ENCODE measurements at places on chromosomes 1 and 21. TPM values are rescaled to one million over a fixed set of nuclear protein-coding genes. Genes with fewer than 3 reads are reported as not detected.

The C1orf185 gene
- total RNA-seq: not detected

The MFAP2 gene
- 213 TPM for total RNA-seq

The MXRA8 gene
- total RNA-seq: 0.23 TPM

The C8A gene
- not detected for total RNA-seq

The FAM163A gene
- total RNA-seq: 0.06 TPM

The PARP1 gene
- total RNA-seq: 237 TPM

The AK5 gene
- 18.1 TPM for total RNA-seq

The FCGR2B gene
- not detected for total RNA-seq

The NRDC gene
- total RNA-seq: 47.0 TPM

The OR2G6 gene
- not detected for total RNA-seq

The FCRLB gene
- total RNA-seq: 1.8 TPM

The TIE1 gene
- 50.3 TPM for total RNA-seq

DNA sequence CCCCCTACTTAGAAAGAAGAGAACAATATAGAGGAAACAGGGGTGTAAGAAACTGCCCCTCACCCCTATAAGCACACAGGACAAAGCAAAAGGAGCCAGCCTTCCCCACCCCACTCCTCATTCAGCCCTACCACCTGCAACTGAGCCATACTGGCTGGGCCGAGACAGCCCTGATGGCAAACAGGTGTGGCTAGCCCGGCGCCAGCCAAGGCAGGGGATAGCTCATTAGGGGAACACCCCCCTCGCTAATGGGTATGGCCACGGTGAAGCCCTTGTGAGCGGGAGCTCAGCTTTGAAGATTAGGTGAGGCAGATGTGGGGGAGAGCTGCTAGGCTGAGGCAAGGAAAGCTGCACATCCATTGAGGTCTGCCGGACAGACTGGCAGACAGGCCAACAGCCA lies 65.5 kb downstream of the ERI3 start:
- no peak for DNase-seq

DNA sequence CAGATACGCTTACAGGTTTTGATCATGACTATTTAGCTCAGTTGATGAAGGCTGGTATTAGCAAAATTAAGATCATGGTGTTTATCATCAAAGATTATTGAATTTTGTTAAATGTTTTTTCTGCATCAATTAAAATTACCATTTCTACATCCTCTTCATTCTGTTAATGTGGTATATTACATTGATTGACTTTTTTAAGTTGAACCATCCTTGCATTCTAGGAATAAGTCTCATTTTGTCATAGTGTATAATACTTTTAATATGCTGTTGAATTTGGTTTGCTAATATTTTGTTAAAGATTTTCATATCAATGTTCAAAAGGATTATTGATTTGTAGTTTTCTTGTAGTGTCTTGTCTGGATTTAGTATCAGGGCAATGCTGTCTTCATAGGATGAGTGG lies 142.4 kb downstream of the LYPLAL1 start:
- no peak for DNase-seq

DNA sequence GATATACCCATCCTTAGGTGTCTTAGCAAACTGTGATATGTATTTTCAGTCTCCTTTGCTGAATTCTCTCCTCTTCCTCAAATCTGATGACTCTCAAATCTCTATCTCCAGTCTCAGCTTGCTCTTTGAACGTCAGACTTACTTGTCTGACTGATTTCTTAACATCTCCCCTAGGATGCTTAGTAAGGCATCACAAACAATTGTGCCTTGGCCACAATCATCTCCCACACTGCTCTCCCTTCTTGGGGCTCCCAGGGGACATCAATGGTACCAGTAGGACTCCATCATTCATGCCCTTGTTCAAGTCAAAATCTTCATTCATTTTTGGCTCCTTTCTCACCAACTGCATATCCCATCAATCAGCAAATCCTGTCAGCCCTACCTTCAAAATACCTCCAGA lies 42.0 kb downstream of the GNG12 start:
- no peak for DNase-seq

DNA sequence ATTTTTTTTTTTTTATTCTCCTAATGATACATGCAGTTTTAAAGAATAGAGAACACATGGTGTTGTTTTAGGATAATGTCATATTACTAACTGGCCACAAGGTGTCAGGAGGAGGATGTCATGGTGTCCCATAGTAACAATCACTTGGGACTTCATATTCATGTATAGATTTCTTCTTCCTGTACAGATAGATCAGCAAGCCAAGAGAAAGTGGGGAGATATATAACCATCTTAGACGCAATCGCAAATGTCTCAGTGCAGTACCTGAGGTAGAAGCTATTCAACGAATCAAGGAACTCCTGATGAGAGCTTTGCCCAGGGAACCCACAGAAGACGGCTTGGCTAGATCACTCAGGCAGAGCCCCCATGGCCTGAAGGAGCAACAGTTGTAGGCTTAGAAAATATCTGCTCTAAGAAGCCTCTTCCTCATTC lies 12.3 kb downstream of the OR2T11 start:
- peak; percentile 46 for DNase-seq

- no peak for DNase-seq
These were observed 37.4 kb downstream of the LRRC52 start for GRCh38 chr1:165580931-165581871.

- no peak for DNase-seq
These were observed 20.2 kb downstream of the ATP5PO start for GRCh38 chr21:33895356-33895755.

DNA sequence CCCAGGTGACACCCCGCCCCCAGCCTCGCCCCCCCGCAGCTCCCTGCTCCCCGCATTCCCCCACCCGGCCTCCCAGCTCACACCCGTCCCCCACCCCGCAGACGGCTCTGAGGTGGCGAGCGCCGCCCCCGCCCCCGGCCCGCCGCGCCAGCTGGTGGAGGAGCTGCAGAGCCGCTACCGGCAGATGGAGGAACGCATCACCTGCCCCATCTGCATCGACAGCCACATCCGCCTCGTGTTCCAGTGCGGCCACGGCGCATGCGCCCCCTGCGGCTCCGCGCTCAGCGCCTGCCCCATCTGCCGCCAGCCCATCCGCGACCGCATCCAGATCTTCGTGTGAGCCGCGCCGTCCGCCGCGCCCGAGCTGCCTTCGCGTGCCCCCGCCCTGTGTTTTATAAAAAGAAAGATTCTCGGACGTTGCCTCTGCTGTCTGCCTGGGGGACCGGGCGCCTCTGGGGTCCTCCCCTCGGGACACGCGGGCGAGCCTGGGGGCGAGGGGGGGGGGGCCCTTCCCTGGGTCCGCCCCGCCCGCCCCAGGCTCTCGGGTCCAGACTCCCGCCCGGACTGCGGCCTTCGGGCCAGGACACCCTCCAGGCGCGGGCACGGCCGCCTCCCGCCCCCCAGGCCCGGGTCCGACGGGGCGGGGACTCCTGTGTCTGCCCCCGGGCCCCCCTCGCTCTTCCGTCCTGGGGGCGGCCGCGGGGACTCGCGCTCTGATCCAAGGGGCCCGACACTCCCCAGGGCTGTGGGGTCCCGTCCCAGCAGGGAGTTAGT lies 1.6 kb upstream of the MMP23B start:
- no peak for DNase-seq

- no peak for DNase-seq
These were observed 93.6 kb downstream of the ENAH start for GRCh38 chr1:225559326-225559725.

DNA sequence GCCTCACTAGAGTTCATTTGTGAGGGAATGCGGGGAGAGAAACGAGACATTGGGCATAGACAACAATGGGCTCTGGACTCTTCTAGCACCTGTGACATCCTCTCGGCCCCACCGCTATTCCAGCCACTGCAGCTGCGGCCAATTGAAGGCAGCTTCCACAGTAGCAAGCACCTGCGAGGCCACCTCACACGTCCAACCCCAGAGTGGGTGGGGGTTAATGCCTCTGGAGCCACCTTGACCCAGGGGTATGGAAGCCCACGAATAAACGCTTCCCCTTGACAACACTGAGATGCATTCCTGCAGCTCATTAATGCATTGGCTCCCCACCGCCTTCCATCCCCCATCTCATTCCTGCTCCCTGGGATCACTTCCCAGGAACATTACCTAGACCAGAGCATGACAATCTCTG lies 104.4 kb downstream of the GLIS1 start:
- DNase-seq: no peak

DNA sequence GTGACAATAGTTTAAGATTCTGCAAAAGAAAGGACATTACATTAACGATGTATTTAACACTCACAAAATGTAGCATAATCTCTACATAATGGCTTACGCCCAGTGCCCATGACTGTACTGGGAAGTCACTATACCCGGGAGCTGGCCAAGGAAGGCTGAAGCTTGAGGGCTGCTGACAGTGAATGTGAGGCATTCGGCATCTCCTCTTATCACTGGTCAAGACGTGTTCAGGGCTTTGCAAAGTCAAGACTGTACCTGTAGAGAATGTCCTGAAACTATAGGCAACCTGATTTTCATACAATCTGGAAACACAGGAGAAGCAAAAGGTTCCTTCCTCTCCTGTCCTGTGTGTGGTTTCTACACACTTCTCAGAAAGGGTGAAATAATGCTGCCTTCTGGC lies 12.7 kb upstream of the IFNGR2 start:
- DNase-seq: no peak

DNA sequence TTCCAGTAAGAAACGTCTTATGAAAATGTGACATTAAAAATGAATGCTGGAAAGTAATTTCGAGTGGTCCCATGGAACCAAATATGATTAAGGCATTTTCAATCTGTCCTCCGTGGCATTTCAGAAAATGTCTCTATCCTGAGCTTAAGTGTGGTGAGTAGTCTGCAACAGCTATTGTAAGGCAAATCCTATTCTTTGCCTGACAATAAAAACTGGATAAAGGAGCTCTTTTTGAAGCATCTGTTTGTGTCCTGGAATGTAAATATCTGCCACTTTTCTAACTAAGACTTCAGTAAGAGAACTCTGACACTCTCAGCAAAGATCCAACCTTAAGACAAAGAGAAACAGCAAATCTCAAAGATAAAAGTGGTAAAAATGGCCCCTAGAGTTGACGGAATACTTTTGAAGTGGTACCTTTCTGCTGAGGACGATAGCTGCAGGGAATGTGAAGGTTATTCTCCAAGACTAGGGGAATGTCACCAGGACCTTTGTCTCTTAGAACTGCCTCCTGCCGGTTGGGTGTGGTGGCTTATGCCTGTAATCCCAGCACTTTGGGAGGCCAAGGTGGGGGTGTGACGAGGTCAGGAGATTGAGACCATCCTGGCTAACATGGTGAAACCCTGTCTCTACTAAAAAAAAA lies 486.7 kb upstream of the ZP4 start:
- DNase-seq: no peak

GRCh38 chr1:91334856-91335255 lies 69.8 kb downstream of the HFM1 start:
- no peak for DNase-seq

GRCh38 chr1:73611681-73612080 lies 586.3 kb downstream of the LRRIQ3 start:
- DNase-seq: no peak

- peak; percentile 69 for DNase-seq
These were observed 707 bp upstream of the KLHL21 start for GRCh38 chr1:6603238-6603914.

DNA sequence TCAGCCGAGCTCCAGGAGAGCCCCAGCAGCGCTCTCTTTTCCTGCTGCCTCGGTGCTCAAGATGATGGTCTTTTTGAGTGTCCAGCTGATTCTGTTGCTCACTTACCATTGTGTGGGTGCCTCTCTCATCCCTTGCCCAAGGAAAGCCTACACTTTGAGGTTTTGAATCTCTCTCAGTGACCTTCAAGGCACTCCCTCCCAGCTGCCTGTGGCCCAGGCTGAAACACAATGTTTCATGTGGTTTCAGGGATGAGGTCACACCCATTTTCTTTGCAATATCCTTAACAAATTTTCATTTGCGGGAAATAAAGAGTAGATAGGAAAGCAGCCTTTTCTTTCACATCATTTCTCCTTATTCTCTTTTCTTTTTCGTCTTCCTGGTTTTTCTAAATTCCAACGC lies 12.6 kb upstream of the MRPS14 start:
- DNase-seq: no peak

DNA sequence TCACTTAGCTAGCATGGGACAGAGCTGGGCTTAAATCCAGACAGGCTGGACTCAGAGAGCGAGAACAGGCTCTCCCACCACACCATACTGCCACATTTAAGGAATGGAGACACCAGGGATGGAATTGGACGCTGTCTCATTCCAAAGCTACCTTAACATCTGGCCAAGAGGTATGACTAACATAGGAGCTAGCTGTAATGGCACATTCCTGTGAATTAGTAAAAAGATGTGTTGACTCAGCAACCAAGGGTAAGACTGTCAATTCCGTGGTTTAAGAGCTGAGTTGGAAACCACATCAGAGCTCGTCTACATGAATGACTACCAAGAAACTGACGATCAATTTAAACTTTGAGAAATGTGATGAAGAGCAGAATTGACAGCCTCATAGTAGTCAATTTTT lies 8.3 kb upstream of the TNFRSF9 start:
- peak; percentile 83 for DNase-seq

DNA sequence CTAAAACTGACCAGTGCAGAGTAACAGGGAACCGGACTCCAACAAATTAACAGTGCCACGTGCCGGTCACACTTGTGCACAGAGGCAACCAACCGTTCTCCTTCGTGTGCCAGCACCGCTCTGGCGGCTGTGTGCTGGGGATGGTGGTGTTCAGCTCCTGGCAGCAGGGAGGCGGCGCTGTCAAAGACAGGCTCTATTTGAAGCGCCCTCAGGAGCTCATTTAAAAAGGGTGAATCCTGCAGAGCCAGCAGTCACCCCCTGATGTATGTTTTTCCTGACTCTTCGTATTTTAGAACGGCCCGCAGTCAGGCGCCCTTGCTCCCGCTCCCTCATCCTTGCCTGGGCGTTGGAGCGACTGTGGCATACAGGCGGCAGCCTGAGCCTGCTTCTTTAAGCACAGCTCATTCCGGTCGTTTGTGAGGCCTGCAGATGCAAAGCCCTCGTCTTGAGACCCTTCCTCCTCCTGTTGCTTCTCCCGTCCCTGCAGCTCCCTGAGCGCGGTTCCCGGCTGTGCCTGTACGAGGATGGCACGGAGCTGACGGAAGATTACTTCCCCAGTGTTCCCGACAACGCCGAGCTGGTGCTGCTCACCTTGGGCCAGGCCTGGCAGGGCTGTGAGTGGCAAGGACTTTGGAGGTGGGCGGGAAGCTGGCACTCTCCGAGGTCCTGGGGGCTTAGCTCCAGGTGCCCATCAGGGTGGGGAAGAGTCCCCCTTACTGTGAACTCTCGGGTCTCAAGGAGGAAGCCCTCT lies 1.1 kb downstream of the DFFB start:
- no peak for DNase-seq

DNA sequence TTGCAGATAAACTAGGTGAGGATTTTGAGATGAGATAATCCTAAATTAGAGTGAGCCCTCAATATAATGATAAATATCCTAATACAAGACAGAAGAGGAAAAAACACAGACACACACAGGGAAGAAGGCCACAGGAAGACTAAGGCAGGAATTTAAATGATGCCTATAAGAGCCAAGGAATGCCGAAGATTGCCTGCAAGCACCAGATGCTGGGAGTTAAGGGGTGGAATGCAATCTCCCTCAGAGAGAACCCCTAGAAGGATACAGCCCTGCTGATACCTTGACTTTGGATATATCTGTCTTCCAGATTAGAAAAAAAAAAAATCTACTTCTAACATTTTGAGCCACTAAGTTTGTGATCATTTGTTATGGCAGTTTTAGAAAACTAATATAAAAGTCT lies 299.7 kb upstream of the PRMT6 start:
- DNase-seq: no peak

GRCh38 chr1:226754793-226755533 lies 15.9 kb upstream of the ITPKB start:
- DNase-seq: no peak
